ENCODE measurements at places on chromosomes 5 and 9.

- no peak for DNase-seq
Observed at GRCh38 chr5:6649186-6649585, 15.9 kb downstream of the SRD5A1 start.

- DNase-seq: no peak
Observed at GRCh38 chr9:122991370-122991830, 42.1 kb upstream of the GPR21 start.

DNA sequence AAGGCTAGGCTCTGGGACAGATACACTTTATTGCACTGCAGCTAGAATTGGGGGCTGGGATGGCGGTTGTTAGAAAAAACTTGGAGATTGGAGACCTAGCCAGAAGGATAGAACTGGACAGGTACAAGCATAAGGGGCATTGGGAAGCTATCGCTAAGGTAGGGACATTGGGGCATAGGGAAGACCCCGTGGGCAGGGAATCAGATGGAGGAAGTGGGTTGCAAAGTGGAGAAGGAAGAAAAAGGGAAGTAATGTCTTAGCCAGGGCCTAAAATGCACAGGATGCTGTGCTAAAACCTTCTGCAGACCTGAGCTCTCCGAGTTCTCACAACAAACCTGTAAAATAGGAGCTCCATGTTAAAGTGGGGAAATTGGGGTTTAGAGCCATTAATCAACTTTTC lies 178.2 kb downstream of the ZDHHC21 start:
- DNase-seq: no peak

DNA sequence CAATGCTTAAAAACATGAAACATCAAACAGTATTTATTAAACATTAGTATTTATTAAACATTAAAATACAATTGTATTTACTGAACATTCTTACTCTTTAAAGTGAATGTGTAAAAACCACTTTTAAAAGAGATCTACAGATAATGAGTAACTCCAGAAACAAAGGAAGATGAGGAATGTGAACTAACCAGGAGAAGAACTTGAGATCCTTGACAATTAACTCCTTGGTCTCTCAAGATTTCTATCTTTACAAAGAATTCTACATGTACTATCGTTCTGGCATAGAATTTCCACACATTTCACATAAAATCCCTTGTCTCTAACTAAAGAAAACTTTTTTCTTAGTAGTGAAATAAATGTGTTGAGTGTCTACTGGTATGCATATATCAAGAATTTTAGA lies 28.7 kb upstream of the IFNE start:
- DNase-seq: no peak

Measured in NCI-H187 (cell line).